Activated T-cell treated with anti-CD3 and anti-CD28 coated beads, Interleukin-2, amount 50 U/mL, for 72 hours (primary cell): ENCODE measurements at places on chromosomes 4 and X. TPM values are rescaled to one million over a fixed set of nuclear protein-coding genes. Genes with fewer than 3 reads are reported as not detected.

ZAR1 gene
- not detected for total RNA-seq

TBC1D19 gene
- 7.6 TPM for total RNA-seq

IQCM gene
- total RNA-seq: not detected

RBM46 gene
- total RNA-seq: not detected

RAB41 gene
- not detected for total RNA-seq

CLDN24 gene
- not detected for total RNA-seq

DNA sequence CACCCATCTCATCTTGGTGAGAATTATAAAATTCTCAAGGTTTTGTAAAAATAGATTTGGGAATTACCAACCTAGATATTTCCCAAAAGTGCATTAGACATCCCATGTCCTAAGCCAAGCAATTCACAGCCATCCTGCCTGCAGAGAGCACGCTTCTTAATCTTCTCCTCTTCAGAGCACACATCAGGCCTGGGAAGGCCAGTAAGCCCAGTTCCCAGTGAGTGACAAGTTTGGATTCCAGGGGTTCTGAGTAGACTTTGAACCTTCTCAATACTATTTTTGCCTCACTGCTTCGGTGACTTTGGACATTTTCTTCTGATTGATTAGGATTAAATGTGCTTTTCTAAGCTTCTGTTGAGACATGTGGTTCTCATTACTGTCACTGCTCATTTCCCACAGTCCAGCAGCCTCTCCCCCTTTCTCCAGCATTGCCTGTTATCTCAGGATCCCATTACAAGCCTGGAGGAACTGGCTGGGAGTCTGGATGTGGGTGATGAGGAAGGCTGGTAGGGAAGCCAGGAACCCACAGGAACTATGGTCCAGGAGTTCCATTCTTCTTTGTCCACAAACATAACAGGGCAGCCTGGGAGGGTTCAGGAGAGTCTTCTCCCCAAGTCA lies 56.4 kb upstream of the TMEM150C start:
- no peaks in the 10 kb centered on the region for H3K4me1 ChIP-seq
- H3K36me3 ChIP-seq: no peaks in the 10 kb centered on the region
- no peak overlapping the region for H3K4me3 ChIP-seq

DNA sequence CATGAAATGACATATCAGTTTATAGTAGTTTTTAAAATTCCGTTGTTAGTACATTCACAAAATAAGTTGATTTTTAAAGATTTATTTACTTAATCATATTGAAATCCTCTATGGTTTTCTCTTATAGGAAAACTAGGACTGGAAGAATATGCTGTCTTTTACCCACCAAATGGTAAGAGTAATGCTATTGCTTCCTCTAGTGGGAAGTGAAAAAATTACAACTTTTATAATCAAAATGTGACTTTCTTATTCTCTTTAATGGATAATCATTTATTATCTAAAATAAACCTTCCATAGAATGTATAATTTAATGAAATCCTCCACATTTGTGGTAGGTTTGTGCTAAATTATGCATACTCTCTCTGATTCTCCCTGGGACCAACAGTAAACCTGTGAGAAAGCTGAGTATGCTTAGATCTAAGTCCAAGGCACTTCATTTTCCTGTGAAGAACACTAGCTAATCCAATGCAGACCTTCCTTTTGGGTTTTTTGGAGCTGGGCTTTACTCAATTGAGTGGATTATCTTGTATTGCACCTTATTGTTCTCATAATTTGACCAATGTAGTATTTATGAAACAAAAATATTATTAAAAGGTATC lies 136.2 kb downstream of the TBC1D19 start:
- no peak overlapping the region for H3K27ac ChIP-seq
- no peaks in the 10 kb centered on the region for H3K36me3 ChIP-seq
- H3K27me3 ChIP-seq: no peaks in the 10 kb centered on the region
- H3K4me1 ChIP-seq: peaks cover 5% of the 10 kb centered on the region

DNA sequence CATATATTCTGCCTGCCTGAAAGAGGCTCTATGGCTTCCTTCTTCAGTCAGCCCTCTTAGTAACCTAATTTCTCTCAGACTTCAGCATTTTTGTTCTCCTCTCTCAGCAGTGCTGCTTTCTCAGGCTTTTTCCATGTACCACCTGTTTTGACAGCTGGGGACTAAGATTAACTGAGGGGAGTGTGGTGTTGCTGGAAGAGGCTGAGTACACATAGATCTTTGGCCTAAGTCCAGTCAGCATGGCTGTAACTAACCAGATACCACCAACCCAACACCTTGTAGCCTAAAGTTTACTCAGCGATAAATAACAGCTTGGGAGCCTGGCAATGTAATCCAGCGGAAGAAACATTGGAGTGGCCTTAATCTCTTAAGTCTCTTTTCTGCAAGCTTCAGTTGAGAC lies 85.5 kb downstream of the RTL3 start:
- H3K4me1 ChIP-seq: no peaks in the 10 kb centered on the region
- H3K27me3 ChIP-seq: no peaks in the 10 kb centered on the region
- no peaks in the 10 kb centered on the region for H3K36me3 ChIP-seq
- DNase-seq: no peak

- H3K36me3 ChIP-seq: no peaks in the 10 kb centered on the region
- peaks cover 38% of the 10 kb centered on the region for H3K27me3 ChIP-seq
- no peak overlapping the region for H3K27ac ChIP-seq
- no peak for DNase-seq
- H3K4me3 ChIP-seq: peak overlapping the region; percentile 34
- peaks cover 13% of the 10 kb centered on the region for H3K4me1 ChIP-seq
These were observed 288.9 kb downstream of the IL1RAPL2 start for GRCh38 chrX:104854790-104855340.

DNA sequence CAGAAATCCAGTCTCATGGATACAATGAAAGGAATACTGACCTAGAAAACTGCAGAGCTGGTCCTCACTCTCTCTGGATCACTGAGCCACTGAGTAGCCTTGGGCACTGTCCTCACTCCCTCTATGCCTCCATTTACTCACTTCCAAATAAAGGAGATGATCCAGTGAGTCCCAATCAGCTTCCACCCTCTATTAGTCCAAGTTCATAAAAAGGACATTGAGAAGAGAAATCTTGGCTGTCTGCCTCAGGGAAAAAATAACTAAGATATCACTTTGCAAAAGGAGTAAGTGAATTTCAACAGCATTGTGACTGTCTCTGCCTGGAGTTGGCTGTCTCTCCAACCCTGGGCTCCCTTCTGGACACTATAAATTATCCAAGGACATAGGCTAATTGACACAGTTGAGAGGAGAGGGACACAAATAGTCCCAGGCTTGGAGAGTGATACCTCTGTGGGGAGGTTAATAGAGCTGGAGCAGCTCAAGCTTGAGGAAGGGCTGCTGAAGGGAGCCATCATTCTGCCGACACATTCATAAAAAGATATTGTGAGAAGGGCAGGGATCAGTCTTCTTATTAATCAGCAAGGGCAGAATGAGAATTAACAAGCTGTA lies 572.3 kb downstream of the RAB28 start:
- no peaks in the 10 kb centered on the region for H3K4me1 ChIP-seq
- DNase-seq: no peak
- H3K27me3 ChIP-seq: no peaks in the 10 kb centered on the region
- H3K4me3 ChIP-seq: no peak overlapping the region

DNA sequence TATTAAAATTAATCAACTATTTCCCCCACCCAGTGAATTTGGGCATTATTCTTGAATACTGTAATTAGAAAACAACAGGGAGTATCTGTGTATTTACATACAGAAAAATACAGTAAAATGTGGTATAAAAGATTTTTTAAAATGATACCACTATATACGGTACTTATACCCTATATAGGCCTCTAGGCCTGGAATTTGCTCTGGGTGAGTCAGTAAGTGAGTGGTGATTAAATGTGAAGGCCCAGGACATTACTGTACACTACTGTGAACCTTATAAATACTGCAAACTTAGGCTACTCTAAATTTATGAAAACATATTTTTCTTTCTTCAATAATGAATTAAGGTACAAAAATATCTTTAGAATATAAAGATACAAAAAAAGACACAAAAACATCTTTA lies 6.3 kb upstream of the CSN3 start:
- H3K4me1 ChIP-seq: no peaks in the 10 kb centered on the region
- DNase-seq: no peak
- no peaks in the 10 kb centered on the region for H3K36me3 ChIP-seq
- no peak overlapping the region for H3K27ac ChIP-seq

GRCh38 chrX:12975991-12976558 lies 1.2 kb downstream of the TMSB4X start:
- H3K4me3 ChIP-seq: peak overlapping the region; percentile 93
- peaks cover 42% of the 10 kb centered on the region for H3K4me1 ChIP-seq
- peaks cover 37% of the 10 kb centered on the region for H3K36me3 ChIP-seq
- peak overlapping the region; percentile 98 for H3K27ac ChIP-seq

- H3K4me3 ChIP-seq: no peak overlapping the region
- DNase-seq: no peak
- H3K27me3 ChIP-seq: peaks cover 16% of the 10 kb centered on the region
- no peaks in the 10 kb centered on the region for H3K36me3 ChIP-seq
- no peak overlapping the region for H3K27ac ChIP-seq
These were observed 50.9 kb upstream of the TMEM164 start for GRCh38 chrX:109952050-109952449.

- peaks cover 27% of the 10 kb centered on the region for H3K27me3 ChIP-seq
- no peaks in the 10 kb centered on the region for H3K4me1 ChIP-seq
- H3K4me3 ChIP-seq: no peak overlapping the region
- no peak for DNase-seq
These were observed 10.2 kb upstream of the STK32B start for GRCh38 chr4:5040856-5041620.

- H3K27me3 ChIP-seq: peaks cover 6% of the 10 kb centered on the region
- H3K4me3 ChIP-seq: no peak overlapping the region
- H3K4me1 ChIP-seq: no peaks in the 10 kb centered on the region
These were observed 323.2 kb downstream of the ARHGAP24 start for GRCh38 chr4:85798012-85798770.

- H3K4me3 ChIP-seq: no peak overlapping the region
- H3K27ac ChIP-seq: no peak overlapping the region
- no peak for DNase-seq
- H3K4me1 ChIP-seq: no peaks in the 10 kb centered on the region
These were observed 148.8 kb downstream of the POLA1 start for GRCh38 chrX:24842486-24842885.

DNA sequence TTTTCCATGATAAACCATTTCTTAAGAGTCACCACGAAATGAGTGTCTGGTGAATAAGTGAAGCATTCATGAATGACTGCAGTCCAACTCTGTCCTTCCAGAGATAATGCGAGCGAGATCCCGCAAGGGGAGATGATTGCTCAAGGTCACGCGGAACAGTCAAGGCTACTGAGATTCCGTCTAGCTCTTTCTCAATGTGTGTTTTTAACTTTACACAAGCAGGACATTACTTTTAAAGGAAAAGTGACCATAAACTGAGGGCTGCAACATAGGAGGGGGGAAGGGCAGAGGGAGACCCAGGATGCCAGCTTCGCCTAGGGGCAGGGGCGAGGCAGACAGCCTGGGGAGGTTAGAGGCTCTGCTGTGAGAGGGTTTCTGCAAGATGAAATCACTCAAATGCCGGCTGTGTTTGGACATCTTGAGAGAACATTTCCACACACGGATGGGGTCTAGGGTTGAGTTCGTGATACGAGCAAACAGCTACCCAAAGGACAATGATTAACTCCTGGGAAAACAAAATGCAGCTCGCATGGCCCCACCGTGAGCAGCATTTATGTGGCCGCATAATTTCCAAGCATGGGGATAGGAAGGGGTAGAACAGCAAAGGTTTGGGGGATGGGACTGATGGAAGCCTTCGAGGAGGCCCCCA lies 23.8 kb upstream of the CCNQ start:
- no peak overlapping the region for H3K27ac ChIP-seq
- no peak for DNase-seq
- no peaks in the 10 kb centered on the region for H3K36me3 ChIP-seq
- peaks cover 12% of the 10 kb centered on the region for H3K27me3 ChIP-seq
- H3K4me1 ChIP-seq: no peaks in the 10 kb centered on the region
- H3K4me3 ChIP-seq: no peak overlapping the region

- peaks cover 51% of the 10 kb centered on the region for H3K4me1 ChIP-seq
- H3K27me3 ChIP-seq: peaks cover 80% of the 10 kb centered on the region
- H3K36me3 ChIP-seq: no peaks in the 10 kb centered on the region
- DNase-seq: no peak
- no peak overlapping the region for H3K27ac ChIP-seq
These were observed 2.9 kb downstream of the PDGFRA start for GRCh38 chr4:54231768-54232688.

- H3K27me3 ChIP-seq: no peaks in the 10 kb centered on the region
- H3K4me1 ChIP-seq: peaks cover 10% of the 10 kb centered on the region
- no peak overlapping the region for H3K4me3 ChIP-seq
- H3K27ac ChIP-seq: no peak overlapping the region
These were observed 45.7 kb downstream of the ACOX3 start for GRCh38 chr4:8394806-8395205.

DNA sequence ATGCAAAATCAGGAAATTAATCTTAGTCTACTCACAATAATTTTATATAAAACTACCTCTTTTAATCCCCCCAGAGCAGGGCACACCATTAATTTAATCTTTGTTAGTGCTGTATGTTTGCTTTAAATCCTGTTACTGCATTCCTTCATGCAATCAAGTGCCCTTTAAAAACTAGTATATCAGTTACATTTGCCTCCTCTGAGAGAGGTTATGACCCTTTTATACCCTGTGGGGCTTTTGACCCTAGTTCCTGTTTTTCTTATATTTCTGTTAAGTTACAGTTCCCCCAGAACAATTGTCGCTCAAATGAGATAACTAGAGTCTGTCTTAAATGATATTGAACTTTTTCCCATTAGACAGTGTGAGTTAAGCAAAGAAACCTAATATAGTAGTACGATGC lies 46.2 kb downstream of the GPC4 start:
- peaks cover 28% of the 10 kb centered on the region for H3K27me3 ChIP-seq
- H3K36me3 ChIP-seq: no peaks in the 10 kb centered on the region
- H3K27ac ChIP-seq: no peak overlapping the region
- no peaks in the 10 kb centered on the region for H3K4me1 ChIP-seq
- DNase-seq: no peak
- H3K4me3 ChIP-seq: no peak overlapping the region

DNA sequence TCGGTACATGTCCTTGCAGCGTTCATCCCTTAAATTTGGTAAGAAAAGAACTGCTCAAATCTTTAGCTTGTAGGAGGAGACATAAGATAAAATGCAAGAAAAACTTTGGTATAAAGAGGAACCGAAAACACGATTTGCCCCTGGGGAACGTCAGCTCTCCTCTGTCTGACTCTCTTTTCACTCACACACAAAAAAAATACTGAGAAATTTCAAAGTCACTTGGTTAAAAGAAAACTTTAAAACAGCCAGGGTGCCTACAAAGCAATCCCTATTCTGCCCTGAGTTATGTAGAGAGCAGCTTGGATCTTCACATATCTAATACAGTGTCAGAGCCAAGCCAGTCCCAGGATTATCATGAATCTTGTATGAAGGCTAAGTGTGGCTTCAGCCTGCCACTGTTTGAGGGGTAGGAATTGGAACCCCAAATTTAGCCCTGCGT lies 248.5 kb upstream of the CXXC4 start:
- H3K4me1 ChIP-seq: no peaks in the 10 kb centered on the region
- DNase-seq: no peak
- H3K4me3 ChIP-seq: no peak overlapping the region

DNA sequence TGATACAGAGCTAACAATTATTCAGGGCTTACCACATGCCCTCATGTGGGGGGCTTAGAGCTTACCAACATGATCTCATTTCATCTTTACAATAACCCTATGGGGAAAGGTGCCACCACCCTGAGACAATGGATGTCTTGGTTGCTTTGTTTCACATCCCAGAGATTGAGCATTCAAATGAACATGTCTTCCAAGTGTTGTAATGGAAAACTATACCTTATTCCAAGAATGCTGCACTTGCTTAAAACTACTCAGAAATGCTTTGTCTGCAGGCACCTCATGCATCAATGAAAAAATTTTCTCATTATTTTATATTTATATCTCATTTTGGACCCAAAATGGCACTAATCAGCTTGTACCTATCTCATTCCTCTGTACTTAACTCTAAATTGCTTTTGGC lies 34.6 kb downstream of the BCLAF3 start:
- H3K36me3 ChIP-seq: no peaks in the 10 kb centered on the region
- DNase-seq: no peak
- peaks cover 7% of the 10 kb centered on the region for H3K27me3 ChIP-seq
- no peak overlapping the region for H3K27ac ChIP-seq
